Urinary bladder (tissue), 4 donors: ENCODE measurements at places on chromosomes 1 and 21. TPM values are rescaled to one million over a fixed set of nuclear protein-coding genes. Genes with fewer than 3 reads are reported as not detected.

The SLC1A7 gene
- not detected for total RNA-seq

- no peak for DNase-seq
Measured at GRCh38 chr1:160109686-160110085, 5.9 kb upstream of the ATP1A2 start.

DNA sequence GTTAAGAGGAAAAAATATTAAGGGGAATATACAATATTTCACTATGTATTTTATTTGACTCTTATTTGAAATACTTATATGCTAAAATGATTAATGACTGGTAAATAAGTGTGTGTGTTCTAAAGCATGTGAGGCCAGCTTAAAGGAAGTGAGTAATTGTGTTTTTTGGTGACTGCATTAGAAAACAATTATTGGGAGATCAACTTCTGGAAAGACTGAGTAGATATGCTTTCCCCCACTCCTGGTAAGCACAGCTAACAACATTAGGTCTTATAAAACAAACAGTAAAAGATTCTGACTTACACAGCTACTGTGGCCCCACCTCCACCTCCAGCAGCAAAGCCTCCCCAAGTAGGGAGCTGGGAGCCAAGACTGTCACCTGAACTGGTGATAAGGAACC, 403.0 kb downstream of the SRGAP2C start:
- DNase-seq: no peak

DNA sequence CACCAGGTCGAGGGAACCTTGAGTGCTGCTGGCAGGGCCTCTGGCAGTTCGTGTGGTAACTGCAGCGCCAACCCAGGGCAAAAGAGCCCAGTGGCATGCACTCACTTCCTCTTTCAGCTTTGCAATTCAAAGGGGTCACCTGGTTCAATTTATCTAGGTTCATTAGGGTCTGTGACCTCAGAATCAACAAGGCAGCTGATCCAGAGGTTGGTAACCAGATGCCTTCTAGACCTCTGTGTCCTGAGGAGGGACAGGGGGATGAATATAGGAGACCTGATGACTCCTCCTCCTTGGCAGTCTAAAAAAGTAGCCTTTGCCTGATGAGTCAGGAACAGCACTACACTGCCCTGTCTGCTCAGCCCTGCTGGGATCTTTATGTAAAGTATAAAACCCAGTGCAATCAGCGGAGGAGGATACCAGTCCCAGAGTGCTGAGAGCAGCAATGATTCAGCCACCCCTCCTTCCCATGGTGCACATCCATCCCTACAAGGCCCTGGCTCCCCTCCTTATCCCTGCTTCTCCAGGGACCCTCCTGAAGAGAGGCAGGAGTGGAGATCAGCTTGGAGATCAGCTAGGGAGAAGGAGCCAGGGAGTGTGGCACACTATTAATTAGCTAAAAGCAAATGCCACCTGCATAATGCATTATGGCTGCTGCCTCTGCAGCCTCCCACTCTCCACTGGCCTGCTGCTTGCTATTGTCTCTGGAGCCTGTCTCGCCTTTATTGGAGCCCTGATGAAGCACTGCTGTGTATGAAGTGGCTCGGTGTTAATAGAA, 11.2 kb upstream of the FMOD start:
- DNase-seq: no peak

GRCh38 chr1:53110370-53111072, 31.9 kb downstream of the SLC1A7 start:
- no peak for DNase-seq
